Activated naive CD4-positive, alpha-beta T cell treated with anti-CD3 and anti-CD28 coated beads, Interleukin-2, amount 50 U/mL, for 16 hours (primary cell): ENCODE measurements at places on chromosomes 16 and 17.

DNA sequence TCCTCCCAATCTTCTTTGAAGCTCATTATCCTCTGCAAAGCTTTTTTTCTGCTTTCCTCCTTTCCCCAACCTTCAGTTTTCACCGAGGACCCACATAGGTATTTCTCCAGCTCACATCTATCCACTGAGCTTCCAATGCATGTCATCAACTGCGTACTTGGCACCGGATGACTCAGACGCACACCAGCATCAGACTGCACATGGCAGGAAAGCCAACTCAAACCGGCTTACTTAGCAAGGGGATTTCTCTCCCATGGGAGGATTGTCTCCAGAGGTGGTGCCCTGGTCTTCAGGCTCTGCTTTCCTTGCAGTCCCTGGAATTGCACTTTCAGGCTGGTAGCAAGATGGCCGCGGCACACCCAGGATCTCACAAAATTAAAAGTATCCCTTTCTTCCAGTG is 1.7 kb upstream of the AKTIP start:
- DNase-seq, result no peak

DNA sequence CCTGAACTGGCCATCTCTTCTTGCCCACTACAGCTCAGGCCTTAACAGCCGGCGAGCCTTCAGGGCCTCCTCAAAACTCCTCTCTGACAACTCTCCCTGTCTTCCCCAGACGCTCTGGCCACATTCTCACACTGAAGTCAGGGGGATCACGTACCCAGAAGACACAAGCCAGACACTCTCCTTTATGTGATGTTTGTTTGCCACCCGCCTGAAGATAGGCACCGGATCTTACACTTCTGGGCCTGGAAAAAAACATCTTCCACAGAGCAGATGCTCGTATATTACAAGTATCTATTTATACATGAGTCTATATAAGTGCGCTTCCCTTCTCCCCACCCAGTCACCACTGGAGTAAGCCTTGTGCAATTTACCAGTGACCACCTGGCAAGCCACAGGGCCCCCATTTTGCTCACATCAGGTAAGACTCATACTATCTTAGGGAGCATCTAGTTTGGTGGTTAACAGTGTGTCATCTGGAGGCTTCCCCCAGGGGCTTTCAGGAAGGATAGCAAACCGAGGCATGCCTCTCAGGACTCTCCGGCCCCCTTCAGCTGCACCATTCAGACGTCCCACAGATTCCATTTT is 349.4 kb downstream of the SOX9 start:
- no peak for DNase-seq

DNA sequence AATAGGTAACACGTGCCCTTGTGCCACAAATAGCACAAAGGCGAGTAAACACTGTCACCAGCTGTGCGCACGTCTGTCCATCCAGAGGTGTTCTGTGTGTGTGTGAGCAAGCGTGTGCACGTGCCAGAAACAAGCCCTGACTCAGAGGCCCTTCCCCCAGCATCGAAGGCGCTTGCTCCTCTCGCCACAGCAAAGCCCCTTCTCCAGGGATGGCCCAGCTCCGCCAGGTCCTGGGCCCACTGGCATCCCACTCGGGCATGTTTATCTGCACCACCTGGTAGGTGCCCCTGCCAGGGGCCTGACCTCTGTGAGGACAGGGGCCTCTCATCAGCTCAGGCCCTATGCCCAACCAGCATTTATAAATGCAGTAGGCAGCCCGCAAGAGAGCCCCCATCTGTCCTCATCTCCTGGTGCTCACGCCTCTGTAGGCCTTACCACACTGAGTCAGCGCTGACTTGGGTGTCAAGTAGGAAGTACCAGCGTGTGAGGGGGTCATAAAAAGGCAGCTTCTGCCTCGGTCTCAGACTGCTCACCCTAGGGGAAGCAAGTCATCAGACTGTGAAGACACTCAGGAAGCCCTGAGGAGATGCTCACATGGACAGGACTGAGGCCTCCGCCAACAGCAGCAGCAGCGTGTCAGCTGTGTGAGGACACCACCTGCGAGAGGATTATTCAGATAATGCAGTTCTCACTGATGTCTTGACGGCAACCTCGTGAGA is 10.8 kb downstream of the TMEM235 start:
- DNase-seq, result no peak

GRCh38 chr16:67959536-67960329 is 8.7 kb downstream of the SLC12A4 start:
- no peak for DNase-seq

- no peak for DNase-seq
These were observed 57.9 kb upstream of the TNRC6A start for GRCh38 chr16:24671455-24671954.

- DNase-seq, result no peak
These were observed 341.2 kb downstream of the GRIN2A start for GRCh38 chr16:9840761-9841665.

DNA sequence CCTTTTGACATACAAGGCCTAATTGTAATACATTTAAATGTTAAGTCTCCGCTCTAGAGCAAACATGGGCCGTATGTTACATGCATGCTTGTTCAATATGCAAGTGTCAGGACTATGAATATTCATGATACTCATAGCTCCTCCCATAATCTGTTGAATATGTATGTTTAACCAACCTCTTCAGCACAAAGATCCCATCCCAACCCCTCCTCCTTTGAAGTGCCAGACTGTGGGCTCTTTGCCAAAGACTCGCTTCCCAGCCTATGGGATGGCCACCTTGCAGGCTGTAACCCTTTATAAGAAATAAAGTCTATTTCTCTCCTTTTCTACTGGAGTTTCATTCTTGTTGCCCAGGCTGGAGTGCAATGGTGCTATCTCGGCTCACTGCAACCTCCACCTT is 156.2 kb downstream of the ABCC12 start:
- DNase-seq, result no peak

DNA sequence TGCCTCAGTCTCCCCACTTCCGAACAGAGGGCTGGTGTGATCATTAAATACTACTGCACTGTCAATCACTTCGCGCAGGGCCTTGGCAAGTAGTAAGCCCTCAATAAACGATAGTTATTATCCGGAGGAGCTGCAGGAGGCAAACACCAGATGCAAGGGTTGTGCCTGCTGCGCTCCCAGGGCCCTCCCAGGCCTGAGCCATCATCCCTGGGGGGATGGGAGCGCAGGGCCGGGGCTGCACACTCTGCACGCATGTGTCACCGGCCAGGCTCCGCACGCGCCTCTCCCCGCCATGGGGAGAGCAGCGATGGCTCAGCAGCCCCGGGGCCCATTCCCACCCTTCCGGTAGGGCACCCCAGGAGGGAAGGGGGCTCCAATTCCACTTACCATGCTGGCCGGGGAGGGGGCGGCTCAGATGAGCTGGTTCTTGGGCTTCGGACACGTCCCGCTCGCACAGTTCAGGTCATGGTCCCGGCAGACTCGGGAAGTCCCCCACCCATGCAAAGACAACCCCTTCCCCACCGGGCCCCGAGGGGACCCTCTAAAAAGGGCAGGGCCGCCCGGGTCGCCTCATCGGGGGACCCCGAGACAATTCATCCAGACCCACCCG is 681 bp downstream of the XPO6 start:
- peak; percentile 80 for DNase-seq

DNA sequence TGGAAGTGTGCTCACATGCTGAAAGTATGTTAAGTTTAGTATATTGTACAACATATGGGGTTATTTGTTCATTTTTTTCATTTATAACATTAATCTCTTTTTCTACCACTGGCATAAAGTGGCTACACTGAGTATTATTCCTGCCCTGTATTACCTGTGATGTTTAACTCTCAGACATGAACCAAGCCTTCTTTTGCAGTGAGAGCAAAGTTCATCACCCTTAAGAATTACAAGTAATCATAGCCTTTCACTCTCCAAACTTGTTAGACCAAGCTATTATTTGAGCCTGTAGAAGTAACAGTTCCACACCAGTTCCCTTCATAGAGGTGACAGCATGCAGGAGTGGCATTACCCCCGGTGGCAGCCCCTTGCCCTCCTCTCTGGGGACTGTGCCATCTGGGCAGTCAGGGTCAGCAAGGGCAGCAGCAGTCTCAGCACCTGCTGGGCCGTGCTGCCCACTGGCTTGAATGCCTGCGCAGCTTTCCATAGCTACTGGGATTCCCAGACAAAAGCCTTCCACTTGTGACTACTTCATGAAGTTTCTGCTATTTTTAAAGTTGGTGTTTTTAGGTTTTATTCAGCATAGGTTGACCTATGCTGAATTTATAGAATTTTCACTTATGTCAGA is 71.3 kb downstream of the TMC6 start:
- no peak for DNase-seq

DNA sequence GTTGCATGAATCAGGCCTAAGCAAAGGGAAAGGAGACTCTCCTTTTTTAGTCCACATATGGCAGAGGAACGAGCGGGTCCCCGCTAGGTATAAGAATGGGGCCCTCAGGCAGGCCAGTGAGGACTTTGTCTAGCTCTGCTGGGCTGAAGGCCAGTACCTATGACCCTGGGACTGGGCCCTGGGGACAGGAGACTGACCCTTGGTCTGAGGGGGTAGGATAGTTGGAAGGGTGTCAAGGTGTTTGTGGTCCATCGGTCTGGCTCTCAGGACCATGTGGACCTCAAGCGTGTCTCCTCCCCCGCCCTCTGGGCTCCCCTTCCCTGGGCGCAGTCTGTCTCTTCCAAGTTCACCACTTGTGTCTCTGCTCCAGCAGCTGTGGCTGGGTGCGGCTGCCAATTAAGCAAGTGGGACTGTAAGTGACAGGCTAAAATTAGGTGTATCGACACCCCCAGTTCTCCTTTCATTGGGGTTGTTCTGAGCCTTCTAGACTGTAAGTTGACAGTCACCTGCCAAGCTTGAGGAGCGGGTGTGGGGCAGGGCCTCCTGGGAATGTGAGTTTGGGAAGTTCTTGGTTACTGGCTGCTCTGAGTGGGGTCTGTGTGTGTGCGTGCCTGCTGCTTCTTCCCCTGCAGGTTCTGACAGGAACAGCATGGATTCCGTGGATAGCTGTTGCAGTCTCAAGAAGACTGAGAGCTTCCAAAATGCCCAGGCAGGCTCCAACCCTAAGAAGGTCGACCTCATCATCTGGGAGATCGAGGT is 24.5 kb downstream of the AKAP1 start:
- DNase-seq, result no peak

DNA sequence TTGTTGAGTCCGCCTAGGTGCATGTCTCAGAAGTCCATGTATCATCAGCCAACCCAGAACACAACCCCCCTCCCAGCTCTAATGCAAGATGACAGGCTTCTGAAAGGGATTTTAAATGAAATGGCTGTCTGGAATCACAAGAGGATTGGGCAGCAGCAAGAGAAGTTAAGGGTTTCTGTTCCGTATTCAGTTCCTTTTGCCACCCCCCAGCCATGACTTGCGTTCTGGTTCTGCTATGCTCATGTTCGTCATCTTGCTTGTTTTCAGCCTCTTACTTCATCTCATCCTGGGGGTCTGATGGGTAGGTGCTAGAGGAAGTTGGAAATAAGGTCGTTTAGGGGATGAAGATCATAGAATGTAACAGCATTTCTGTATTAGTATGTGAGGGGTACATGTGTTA is 12.0 kb downstream of the MINK1 start:
- DNase-seq, result no peak

- no peak for DNase-seq
These were observed 3.9 kb upstream of the TRIM25 start for GRCh38 chr17:56917559-56918296.

- DNase-seq, result no peak
These were observed 75.5 kb downstream of the AATF start for GRCh38 chr17:37024181-37024637.

DNA sequence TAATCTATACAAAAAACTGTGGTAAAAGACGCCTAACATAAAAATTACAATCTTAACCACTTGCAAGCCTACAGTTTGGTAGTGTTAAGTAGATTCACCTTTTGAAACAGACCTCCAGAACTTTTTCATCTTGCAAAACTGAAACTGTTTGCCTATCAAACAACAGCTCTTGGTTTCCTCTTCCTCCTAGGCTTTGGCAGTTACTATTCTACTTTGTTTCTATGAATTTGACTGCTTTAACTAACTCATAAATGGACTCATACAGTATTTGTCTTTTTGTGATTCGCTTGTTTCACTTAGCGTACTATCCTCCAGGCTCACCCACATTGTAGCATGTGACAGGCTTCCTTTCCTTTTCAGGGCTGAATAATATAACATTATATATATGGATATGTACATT is 97.0 kb downstream of the PRKCA start:
- DNase-seq, result no peak

DNA sequence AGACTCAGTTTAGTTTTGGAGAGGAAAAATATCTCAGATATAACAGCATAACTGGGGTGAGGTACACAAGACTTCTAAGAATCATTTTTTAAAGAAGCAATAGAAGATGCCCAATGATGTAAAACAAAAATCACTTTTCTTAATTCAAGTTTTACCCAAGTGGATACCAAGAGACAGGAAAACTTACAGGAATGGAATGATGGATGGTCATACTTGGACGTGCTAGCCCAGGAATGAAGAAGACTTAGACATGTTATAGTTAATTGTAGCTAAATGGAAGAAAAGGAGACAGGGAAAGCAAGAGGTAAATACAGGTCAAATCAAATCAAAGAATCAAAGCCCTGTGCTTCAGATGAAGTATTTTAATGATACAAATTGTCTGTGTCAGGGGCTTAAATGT is 312.7 kb upstream of the KCNJ16 start:
- no peak for DNase-seq

GRCh38 chr17:81939218-81939617 is 2.1 kb upstream of the PYCR1 start:
- DNase-seq, result no peak

GRCh38 chr16:16007743-16008111 is 58.3 kb downstream of the ABCC1 start:
- DNase-seq, result no peak

- DNase-seq, result no peak
These were observed 100.4 kb downstream of the COPRS start for GRCh38 chr17:31758646-31759045.

- DNase-seq, result no peak
These were observed 28.4 kb upstream of the NAGLU start for GRCh38 chr17:42507671-42508070.
